Suprapubic skin (tissue), 4 donors: ENCODE measurements at places on chromosomes 1 and 21. TPM values are rescaled to one million over a fixed set of nuclear protein-coding genes. Genes with fewer than 3 reads are reported as not detected.
A peak's percentile ranks its signal among the peaks of the same experiment; 100 is the strongest.

UBE2U gene
- not detected for total RNA-seq

ITLN2 gene
- total RNA-seq: not detected

RHBG gene
- total RNA-seq: 8.4 TPM

ABCA4 gene
- total RNA-seq: 4.3 TPM

B3GALT2 gene
- total RNA-seq: not detected

S100A1 gene
- 33.2 TPM for total RNA-seq

CDA gene
- 15.9 TPM for total RNA-seq

TEDDM1 gene
- not detected for total RNA-seq

MYOC gene
- total RNA-seq: 3.1 TPM

CFHR3 gene
- not detected for total RNA-seq

PRDM16 gene
- 0.19 TPM for total RNA-seq

LYPD8 gene
- total RNA-seq: not detected

SPRR2A gene
- total RNA-seq: not detected

DNA sequence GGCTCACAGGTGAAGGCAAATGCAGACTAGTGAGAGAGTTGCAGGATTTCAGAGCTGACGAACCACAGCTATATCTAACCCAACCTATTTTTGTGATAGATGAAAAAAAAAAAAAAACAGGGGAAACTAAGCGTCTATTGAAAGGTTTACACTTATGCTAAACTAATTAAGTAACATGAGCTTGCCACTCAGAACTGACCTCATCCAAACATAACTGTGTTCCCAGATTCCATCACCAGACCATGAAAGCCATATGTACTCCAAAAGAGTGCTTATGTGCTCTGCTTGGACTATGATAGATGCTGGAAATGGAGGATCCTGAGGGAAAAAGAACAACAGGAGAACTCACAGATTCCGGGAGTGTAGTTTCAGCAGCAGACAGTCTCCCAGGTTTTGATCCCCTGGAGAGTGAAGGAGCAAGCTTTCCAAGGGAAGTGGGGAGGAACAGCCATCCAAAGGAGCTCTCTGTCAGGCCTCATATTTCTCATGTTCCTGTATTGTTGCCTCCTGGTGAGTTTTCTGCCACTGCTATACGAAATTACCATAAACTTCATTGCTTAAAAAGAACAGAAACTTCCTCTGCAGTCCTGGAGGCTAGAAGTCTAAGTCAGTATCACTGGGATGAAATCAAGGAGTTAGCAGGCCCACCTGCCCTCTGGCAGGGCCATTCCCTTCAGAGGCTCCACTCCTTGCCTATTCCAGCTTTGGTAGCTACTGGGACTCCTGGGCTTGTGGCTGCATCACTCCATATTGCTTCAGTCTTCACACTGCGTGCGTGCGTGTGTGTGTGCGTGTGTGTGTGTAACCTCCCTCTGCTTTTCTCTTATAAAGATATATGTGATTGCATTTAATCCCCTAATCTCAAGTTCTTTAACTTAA is 38.1 kb downstream of the NIBAN1 start:
- no peak for DNase-seq

GRCh38 chr1:151145304-151146071 is 943 bp downstream of the SEMA6C start:
- DNase-seq: no peak

- DNase-seq: no peak
These were observed 53.7 kb upstream of the DNAJC6 start for GRCh38 chr1:65255656-65256050.

DNA sequence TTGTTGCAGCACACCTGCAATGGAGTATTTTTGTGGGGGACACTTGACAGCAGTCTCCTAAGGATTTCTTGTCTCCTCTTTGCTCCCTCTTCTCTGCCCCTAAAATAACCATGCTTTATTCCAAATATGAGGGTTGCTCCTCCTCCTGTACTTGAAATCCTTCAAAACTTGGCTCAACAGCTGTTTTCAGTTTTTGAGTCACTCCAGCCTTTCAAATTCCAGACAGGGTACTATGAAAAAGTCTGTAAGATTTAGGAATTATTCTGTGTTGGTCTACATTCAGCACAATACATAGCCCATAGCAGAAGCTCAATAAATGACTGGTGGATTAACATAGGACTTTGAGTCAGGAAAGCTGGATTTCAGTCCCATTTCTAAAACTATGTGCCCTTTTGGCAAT is 5.5 kb downstream of the AP4B1 start:
- DNase-seq: no peak

- DNase-seq: no peak
These were observed 2.0 kb upstream of the PIP5K1A start for GRCh38 chr1:151196292-151196800.

DNA sequence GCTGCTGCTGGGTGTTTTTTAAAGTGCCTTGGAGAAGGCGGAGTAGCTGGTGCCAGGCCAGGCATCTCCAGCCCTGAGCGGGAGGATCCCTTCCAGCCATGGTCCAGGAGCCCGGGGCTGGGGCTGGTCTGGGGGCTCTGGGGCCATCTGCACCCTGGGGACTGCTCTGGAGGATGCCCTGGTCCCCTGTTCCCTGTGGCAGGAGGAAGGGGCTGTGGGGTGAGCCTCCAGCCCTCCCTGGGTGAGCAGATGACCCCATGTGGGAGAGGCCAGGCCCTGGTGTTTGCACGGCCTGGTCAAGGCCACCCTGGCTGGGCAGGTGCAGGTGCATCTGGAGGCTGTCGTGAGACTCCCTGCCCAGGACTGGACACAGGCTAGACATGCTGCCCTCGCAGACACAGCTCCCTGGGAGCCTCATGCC is 56.7 kb downstream of the SLX9 start:
- no peak for DNase-seq

DNA sequence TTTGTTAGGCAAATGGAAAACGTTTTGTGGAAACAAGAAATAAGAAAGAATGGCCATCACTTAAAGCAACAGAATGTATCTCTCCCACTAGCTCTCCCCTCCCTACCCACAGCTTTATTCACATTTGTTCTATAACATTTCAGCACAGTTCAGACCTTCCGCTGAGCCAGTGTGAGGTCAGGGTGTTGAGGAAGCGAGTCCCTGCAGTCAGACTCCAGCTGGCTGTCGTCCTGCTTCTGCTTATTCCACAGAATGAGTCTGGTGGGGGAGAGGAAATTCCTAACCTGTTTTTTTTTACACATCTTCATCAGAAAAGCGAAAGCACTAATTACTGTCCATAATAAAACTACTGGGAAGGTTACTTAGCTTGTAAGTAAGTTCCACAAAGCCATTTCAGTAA is 39.0 kb downstream of the MRPL39 start:
- no peak for DNase-seq

DNA sequence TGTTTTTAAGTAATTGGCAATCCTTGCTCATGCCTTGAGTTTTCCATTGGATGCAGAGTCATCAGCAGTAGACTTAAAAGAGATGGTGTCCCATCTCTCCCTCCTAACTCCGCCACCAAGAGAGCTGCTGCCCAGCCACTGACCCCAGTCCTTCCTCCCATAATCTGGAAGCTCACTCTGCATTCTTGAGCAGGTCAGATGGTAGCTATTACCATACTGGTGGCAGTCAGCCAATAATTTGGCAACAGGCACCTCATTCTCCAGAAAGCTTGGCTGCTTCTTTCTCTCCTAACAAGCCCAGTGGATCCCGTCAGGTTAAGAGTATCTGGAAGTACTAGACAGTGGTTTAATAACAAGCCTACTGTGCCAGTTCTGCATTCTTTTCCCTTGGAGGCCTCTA is 272.1 kb downstream of the ZNF648 start:
- DNase-seq: no peak

DNA sequence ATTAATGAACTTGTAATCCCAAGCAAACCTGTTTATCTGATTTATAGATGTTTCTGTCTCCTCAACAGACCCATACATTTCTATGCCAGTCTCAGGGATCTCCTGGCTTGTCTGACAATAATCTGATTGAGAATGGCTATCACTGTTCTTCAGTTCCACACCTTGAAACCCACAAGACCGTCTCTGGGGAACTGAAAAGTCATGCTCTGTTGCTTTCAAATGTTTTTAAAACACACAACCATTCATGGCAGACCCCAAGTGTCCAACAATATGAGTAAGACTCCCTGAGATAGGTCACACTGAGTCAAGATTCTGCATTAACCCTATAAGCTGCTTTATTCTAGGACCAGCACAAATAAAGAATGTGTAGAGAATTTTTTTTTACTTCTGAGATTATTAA is 611.2 kb upstream of the PLXNA2 start:
- DNase-seq: no peak

- no peak for DNase-seq
These were observed 285.7 kb upstream of the SGIP1 start for GRCh38 chr1:66248257-66248656.

DNA sequence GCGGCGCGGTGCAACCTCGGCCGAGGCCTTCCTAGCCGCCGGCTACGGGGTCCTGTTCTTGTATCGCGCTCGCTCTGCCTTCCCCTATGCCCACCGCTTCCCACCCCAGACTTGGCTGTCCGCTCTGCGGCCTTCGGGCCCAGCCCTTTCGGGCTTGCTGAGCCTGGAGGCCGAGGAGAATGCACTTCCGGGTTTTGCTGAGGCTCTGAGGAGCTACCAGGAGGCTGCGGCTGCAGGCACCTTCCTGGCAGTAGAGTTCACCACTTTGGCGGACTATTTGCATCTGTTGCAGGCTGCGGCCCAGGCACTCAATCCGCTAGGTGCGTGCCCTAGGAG is 379 bp downstream of the PPCS start:
- DNase-seq: peak; percentile 80

DNA sequence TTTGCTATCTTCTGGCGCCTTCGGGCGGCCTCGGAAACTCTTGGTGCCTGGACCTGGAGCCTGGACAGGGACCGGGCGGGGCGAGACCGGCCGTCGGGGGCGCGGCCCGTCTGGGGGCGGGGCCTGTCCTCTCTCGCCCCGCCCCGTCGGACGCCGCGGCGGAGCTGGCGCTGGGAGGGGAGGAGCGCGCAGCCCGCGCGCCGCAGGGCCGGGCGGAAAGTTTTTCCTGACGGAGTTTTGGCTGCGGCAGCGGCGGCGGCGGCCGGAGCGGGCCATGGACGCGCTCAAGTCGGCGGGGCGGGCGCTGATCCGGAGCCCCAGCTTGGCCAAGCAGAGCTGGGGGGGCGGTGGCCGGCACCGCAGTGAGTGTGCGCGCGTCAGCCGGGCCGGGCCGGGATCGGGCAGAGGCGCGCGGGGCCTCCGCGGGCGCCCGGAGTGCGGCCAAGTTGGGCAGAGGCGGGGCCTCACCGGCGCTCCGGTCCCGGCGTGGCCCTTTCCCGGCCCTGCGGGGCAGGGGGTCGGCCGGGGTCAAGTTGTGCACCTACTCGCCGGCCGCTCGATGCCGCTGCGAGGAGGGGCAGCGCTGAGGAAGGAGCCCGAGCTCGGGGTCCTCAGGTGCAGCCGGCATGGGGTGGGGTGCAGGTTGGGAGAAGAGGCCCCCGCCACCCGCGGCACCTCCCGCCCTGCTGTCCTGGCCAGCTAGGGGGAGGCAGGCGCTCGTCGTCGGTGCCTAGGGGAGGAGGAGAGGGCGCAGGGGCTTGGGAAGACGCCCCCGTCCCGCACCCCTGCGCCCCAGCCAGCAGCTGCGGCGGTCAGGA is at the start of gene LDLRAP1:
LDLRAP1 (plus strand) TSS at position 182 of the 818 bp plus-strand sequence; CDS start at position 275, 93 bp downstream.
- no peak for DNase-seq

GRCh38 chr1:162561616-162562469 is at the start of gene UAP1:
Gene UAP1, plus strand, starts transcription at chr1:162561722. Its CDS starts 4,347 bp downstream, at chr1:162566069.
- DNase-seq: no peak
